Naive thymus-derived CD8-positive, alpha-beta T cell (primary cell): ENCODE measurements at places on chromosomes 12 and 14. TPM values are rescaled to one million over a fixed set of nuclear protein-coding genes. Genes with fewer than 3 reads are reported as not detected.

GRCh38 chr12:2260441-2260840 lies 207.7 kb downstream of the CACNA1C start:
- H3K27me3 ChIP-seq: no peaks in the 10 kb centered on the region
- no peak overlapping the region for H3K27ac ChIP-seq
- no peaks in the 10 kb centered on the region for H3K36me3 ChIP-seq
- H3K4me1 ChIP-seq: peaks cover 14% of the 10 kb centered on the region
- no peak overlapping the region for H3K4me3 ChIP-seq
- DNase-seq: no peak

DNA sequence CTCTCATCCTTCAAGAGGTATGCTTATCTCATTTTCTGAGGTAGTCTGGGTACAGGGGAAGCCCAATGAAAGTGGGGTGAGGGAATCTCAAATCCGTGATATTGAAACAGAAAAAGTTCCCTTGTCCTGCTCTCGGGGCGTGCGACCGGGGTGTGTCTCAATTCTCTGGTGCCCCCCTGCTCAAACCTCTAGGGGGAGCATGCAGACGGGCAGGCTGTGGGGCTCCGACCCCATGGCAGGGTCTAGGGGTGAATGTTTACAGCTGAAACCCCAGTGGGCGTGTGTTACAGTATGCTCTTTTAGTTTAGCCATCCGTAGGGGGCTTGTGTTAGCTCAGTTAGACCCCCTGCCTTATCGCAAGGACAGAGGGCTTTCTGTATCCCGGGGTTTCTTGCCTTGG lies 68.7 kb downstream of the PTPRQ start:
- H3K36me3 ChIP-seq: no peaks in the 10 kb centered on the region
- no peak overlapping the region for H3K27ac ChIP-seq
- H3K4me1 ChIP-seq: no peaks in the 10 kb centered on the region
- no peaks in the 10 kb centered on the region for H3K27me3 ChIP-seq
- H3K4me3 ChIP-seq: no peak overlapping the region

- H3K27ac ChIP-seq: no peak overlapping the region
- no peaks in the 10 kb centered on the region for H3K27me3 ChIP-seq
- no peak for DNase-seq
- H3K36me3 ChIP-seq: no peaks in the 10 kb centered on the region
- H3K4me1 ChIP-seq: peaks cover 11% of the 10 kb centered on the region
Observed at GRCh38 chr12:89393551-89394121, 41.3 kb upstream of the DUSP6 start.

DNA sequence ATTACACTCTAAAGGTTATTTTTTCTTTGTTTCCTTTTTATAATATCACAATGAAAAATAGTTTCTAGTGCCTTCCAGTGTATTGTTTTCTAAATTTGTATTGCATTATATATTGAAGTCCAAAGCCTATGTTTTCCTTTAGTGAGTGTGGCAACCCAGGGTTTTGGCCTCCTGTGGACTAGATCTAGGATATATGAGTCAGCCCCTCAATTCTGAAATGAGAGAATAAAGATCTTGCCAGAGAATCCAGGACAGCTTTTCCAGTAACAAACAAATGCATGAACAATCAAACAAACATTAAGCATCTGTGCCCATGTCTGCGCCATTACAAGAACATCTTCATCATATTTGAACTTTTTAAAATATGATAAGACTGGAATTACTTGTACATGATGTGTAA lies 70.7 kb upstream of the SSTR1 start:
- H3K36me3 ChIP-seq: no peaks in the 10 kb centered on the region
- H3K4me3 ChIP-seq: no peak overlapping the region
- no peaks in the 10 kb centered on the region for H3K4me1 ChIP-seq
- no peak overlapping the region for H3K27ac ChIP-seq
- no peaks in the 10 kb centered on the region for H3K27me3 ChIP-seq

GRCh38 chr12:6962285-6963015 lies 8.0 kb downstream of the PHB2 start:
- DNase-seq: no peak
- H3K4me3 ChIP-seq: peak overlapping the region; percentile 89
- no peaks in the 10 kb centered on the region for H3K27me3 ChIP-seq
- H3K36me3 ChIP-seq: no peaks in the 10 kb centered on the region
- H3K27ac ChIP-seq: peak overlapping the region; percentile 99
- H3K4me1 ChIP-seq: peaks cover 72% of the 10 kb centered on the region

DNA sequence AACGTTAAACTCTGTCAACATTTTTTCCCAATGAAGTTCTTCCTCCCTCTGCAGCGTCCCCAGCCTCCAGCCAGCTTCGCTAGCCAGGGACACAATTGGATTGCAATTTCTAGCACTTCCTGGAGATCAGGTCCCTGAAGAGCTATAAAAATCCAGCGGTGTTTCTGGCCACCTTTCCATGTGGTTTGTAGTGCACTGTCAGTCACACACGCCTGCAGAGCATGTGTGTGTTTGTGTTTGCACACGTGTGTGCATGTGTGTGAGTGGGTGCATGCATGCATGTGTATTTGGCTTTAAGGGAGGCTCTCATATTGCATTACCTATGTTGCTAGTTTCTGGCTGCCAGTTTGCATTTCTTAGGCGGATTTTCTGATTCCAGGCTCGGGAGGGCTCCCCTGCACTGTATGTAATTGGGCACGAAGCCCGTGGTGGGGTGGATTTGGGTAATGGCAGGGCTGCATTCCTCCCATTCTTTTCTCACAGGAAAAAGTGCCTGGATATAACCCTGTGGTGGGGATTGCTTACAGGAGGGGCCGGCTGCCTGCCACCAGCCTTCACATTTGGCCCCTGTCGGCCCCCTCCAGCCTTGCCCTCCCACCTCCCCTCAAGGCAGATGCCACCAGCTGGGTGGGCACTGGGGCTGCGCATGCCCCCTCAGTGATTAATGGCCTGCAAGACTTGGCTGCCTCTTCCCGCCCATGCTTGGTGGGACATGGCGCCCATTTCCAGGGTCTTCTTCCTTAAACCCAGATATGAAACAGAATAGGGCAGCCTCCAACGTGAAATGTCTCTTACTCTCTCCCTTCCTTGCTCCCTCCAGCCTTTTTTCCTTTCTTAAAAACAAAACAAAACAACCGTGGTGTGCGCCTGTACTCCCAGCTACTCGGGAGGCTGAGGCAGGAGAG lies 74.0 kb downstream of the TSPAN9 start:
- H3K4me1 ChIP-seq: peaks cover 2% of the 10 kb centered on the region
- no peak for DNase-seq
- no peak overlapping the region for H3K27ac ChIP-seq
- H3K4me3 ChIP-seq: no peak overlapping the region
- peaks cover 25% of the 10 kb centered on the region for H3K27me3 ChIP-seq
- no peaks in the 10 kb centered on the region for H3K36me3 ChIP-seq

Gene DUSP6
- 1.4 TPM for total RNA-seq

DNA sequence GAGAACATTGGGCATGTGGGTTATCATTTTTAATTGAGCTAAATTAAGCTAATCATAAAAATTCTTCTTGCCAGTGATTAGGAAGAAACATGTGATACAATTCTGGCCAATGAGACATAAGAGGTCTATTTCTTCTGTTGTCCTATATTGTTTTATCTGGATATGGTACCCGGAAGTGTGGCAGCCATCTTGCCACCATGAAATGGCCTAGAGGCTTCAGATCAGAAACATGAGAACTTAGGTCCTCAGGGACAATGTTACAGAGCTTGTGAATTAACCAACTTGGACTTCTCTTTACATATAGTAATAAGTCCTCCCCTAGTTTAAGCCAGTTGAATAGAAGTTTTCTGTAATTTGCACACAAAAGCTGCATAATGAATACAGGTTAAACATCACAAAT lies 30.5 kb downstream of the MBIP start:
- no peaks in the 10 kb centered on the region for H3K36me3 ChIP-seq
- H3K27me3 ChIP-seq: peaks cover 2% of the 10 kb centered on the region
- DNase-seq: no peak
- no peaks in the 10 kb centered on the region for H3K4me1 ChIP-seq
- no peak overlapping the region for H3K4me3 ChIP-seq
- no peak overlapping the region for H3K27ac ChIP-seq

DNA sequence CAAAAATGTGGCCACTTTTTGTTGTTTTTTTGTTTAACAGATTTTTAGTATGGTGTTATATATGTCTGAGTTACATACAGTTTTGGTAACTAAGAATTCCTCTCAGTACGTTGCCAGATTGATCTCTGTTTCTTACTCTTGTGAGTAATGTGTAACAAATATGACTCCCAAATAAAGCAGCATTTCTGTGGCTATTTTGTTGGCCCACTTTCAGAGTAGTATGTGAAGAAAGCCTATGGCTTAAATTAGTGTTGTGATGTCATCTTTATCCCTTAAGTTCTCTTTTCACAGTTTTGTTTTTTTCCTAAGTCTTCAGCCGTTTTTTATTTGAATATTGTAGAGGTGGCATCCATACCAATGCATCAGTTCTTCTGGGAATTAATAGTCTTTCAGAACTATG lies 10.7 kb downstream of the PCNX4 start:
- no peak overlapping the region for H3K4me3 ChIP-seq
- peaks cover 54% of the 10 kb centered on the region for H3K4me1 ChIP-seq
- peaks cover 31% of the 10 kb centered on the region for H3K36me3 ChIP-seq
- H3K27me3 ChIP-seq: no peaks in the 10 kb centered on the region
- H3K27ac ChIP-seq: no peak overlapping the region
- DNase-seq: no peak

DNA sequence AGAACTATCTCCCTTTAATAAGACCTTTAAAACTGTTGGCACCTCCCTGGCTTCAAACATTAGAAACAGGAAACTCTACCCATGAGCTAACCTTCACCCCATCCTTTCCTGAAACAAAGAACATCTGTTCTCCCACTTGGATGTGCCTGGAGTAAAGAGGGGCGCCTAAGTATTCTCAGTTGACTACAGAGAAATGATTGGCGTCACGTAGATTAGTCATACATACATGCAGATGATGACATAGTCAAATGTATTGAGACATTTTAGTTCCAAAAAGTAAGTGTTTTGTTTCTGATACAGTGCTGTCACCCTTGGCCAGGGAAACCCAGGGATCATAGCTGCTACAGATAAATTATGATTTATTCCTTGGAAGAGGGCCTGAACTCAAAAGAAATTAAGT lies 260.0 kb upstream of the PLEKHG7 start:
- H3K4me3 ChIP-seq: no peak overlapping the region
- peaks cover 17% of the 10 kb centered on the region for H3K4me1 ChIP-seq
- H3K27ac ChIP-seq: no peak overlapping the region
- no peak for DNase-seq
- H3K27me3 ChIP-seq: no peaks in the 10 kb centered on the region

- H3K4me1 ChIP-seq: no peaks in the 10 kb centered on the region
- no peaks in the 10 kb centered on the region for H3K27me3 ChIP-seq
- H3K4me3 ChIP-seq: no peak overlapping the region
Observed at GRCh38 chr14:53020193-53020932, 69.5 kb upstream of the FERMT2 start.

- H3K27ac ChIP-seq: no peak overlapping the region
- H3K4me3 ChIP-seq: no peak overlapping the region
- H3K27me3 ChIP-seq: peaks cover 6% of the 10 kb centered on the region
- DNase-seq: no peak
- no peaks in the 10 kb centered on the region for H3K36me3 ChIP-seq
- no peaks in the 10 kb centered on the region for H3K4me1 ChIP-seq
Observed at GRCh38 chr14:51395361-51395849, 155.4 kb downstream of the TMX1 start.

DNA sequence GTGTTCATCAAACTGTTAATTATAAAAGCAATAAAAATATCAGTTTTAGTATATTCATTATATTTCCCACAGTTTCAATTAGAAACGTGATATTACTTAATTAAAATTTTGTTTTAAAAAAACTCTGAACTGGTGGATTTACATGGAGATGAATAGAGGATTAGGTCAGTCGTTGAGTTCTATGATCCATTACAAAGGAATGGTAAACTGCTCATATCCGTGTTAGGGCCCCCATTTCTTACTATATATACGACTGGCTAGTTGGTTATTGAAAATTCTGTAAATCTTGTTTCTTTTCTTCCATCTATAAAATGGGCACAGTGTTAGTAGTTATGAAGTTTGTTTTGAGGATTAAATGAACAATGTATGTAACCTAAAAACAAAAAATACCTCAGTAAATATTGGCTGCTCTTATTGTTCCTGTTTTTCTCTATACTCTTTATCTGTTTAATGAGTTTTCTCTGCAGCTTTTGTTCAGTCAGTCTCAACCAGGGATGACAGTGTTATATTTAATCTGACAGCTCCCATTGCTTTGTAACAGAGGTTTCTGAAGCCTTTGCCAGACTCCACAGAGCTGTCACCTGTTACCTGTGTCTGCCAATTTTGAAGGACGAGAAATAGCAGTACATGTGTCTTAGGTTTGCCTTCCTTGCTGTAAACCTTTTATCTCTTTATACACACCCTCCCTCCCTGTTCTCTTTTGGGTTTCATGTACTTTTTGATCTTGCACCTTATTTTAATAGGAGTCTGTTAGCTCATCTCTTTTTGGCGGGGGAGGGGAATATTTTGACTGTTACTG lies 41.5 kb downstream of the FRS2 start:
- no peak overlapping the region for H3K4me3 ChIP-seq
- H3K27ac ChIP-seq: peak overlapping the region; percentile 28
- H3K4me1 ChIP-seq: peaks cover 78% of the 10 kb centered on the region
- no peak for DNase-seq

DNA sequence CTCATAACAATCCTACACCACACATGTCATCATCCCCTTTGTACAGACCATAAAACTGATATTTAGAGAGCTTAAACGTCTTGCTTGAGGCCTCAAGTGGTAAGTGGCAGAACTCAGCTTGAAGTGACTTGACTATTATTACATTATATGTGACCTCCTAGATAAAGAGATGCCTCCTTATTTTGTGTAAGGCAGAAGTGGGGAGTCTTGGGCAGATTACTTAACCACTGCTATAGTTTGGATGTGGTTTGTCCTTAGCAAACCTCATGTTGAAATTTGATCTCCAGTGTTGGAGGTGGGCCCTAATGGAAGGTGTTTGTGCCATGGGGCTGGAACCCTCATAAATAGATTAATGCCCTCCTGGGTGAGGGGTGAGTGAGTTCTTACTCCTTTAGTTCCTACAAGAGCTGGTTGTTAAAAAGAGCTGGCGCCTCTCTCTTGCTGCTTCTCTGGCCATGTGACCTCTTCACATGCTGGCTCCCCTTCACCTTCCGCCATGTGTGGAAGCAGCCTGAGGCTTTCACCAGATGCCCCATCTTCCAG lies 37.4 kb downstream of the RCOR1 start:
- no peak for DNase-seq
- peaks cover 14% of the 10 kb centered on the region for H3K36me3 ChIP-seq
- no peak overlapping the region for H3K4me3 ChIP-seq
- H3K27ac ChIP-seq: no peak overlapping the region

Gene B4GALNT1
- total RNA-seq: 0.30 TPM

- H3K27ac ChIP-seq: no peak overlapping the region
- H3K27me3 ChIP-seq: no peaks in the 10 kb centered on the region
- H3K4me1 ChIP-seq: peaks cover 5% of the 10 kb centered on the region
- no peak for DNase-seq
- H3K4me3 ChIP-seq: no peak overlapping the region
Observed at GRCh38 chr12:122793685-122794106, 19.3 kb downstream of the CCDC62 start.
